ENCODE measurements at places on chromosomes 1 and 21.

GRCh38 chr1:16171314-16172151, 15.7 kb upstream of the EPHA2 start:
- DNase-seq, result no peak

- no peak for DNase-seq
These were observed 10.6 kb downstream of the CFAP126 start for GRCh38 chr1:161357073-161357472.

GRCh38 chr1:43991200-43991475, 261 bp upstream of the CCDC24 start:
- no peak for DNase-seq

DNA sequence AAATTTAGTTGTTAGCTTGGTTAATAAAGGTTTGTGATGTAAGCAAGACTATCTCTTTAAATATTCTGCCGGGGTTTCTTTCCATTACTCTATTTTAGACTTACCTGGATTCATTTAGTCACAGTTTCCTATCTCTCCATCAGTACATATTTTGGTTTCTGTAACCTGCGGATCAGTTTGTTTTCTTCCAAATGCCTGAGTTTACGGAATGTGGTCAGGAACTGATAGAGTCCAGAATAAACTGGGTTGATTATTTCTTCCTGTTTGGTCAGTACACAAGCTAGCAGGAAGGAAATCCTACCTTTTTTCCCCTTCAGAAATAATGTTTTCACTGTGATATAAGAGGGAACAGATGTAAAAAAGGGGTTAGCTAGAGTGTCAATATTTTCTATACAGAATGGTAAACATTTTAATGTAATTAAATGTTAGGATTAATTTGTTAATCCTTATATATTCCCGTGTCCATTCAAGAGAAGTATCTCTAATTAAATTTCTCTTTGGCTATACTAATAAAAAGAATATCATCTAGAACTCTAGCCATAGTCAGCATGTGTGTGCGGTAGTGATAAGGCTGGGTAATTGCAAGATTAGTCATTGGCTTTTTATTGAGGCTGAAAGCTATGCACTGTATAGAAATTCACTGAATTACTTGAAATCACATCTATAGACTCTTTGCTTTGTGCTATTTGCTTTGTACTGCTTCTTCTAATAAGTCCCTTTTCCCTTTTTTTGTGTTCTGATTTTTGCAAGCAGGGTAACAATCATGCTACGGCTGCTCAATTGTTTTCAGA, 144.7 kb upstream of the ADGRL4 start:
- no peak for DNase-seq

- DNase-seq, result peak; percentile 28
These were observed 257.3 kb downstream of the CAMTA1 start for GRCh38 chr1:7042322-7043190.

All from HuH-7.5 (cell line).